ENCODE measurements at places on chromosomes 2 and 18. TPM values are rescaled to one million over a fixed set of nuclear protein-coding genes. Genes with fewer than 3 reads are reported as not detected.
A peak's percentile ranks its signal among the peaks of the same experiment; 100 is the strongest.

COL3A1 gene
- total RNA-seq = 2,500 TPM

- H3K4me1 ChIP-seq = peaks cover 20% of the 10 kb centered on the region
- DNase-seq = no peak
- H3K27ac ChIP-seq = no peak overlapping the region
- H3K36me3 ChIP-seq = no peaks in the 10 kb centered on the region
- H3K27me3 ChIP-seq = no peaks in the 10 kb centered on the region
- H3K4me3 ChIP-seq = no peak overlapping the region
Measured at GRCh38 chr2:63740943-63741342, 100.8 kb upstream of the UGP2 start.

KATNAL2 gene
- total RNA-seq = 8.0 TPM

KCNJ3 gene
- 0.06 TPM for total RNA-seq

DNA sequence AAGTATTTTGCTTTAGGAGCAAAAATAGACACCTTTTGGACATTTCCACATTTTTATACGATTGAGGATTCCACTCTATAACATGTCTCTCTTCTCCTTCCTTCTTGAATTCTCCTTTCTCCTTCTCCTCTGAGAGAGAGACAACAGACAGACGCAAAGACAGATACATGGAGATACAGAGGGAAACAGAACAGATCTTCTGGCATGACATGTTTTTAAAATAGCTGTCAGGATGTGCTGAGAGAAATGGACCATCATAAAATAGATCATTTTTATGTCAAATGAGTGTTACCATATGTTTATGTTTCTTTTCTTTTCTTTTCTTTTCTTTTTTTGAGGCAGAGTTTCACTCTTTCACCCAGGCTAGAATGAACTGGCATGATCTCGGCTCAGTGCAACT lies 44.4 kb upstream of the ZNF532 start:
- H3K4me1 ChIP-seq = no peaks in the 10 kb centered on the region
- no peak overlapping the region for H3K27ac ChIP-seq
- DNase-seq = no peak
- no peak overlapping the region for H3K4me3 ChIP-seq
- no peaks in the 10 kb centered on the region for H3K27me3 ChIP-seq
- H3K36me3 ChIP-seq = no peaks in the 10 kb centered on the region

RUFY4 gene
- 0.15 TPM for total RNA-seq

DNA sequence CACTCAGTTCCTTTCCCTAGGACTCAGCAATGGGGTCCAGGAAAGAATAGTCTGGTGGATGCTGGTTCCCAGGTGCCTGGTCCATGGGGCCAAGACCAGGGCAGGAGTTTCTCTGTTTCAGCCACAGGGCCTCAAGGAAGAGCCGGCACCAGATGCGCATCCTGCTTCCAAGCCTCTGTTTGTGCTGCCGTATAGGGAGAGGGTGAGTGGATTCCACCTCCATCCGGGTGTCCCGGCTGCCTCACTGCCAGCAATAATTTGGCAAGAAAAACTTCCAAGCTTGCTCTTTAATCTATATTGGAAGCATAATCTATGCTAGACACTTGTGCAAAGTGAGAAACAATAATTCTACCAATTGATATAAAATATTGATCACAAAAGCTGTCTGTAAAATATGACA lies 261.2 kb upstream of the HS6ST1 start:
- no peak overlapping the region for H3K4me3 ChIP-seq
- no peak overlapping the region for H3K27ac ChIP-seq
- H3K4me1 ChIP-seq = no peaks in the 10 kb centered on the region
- no peaks in the 10 kb centered on the region for H3K36me3 ChIP-seq
- H3K27me3 ChIP-seq = no peaks in the 10 kb centered on the region

SIX3 gene
- not detected for total RNA-seq

- DNase-seq = peak; percentile 78
- H3K4me3 ChIP-seq = no peak overlapping the region
- H3K36me3 ChIP-seq = no peaks in the 10 kb centered on the region
- H3K27ac ChIP-seq = no peak overlapping the region
Measured at GRCh38 chr18:46481048-46481846, 175.8 kb downstream of the LOXHD1 start.

DNA sequence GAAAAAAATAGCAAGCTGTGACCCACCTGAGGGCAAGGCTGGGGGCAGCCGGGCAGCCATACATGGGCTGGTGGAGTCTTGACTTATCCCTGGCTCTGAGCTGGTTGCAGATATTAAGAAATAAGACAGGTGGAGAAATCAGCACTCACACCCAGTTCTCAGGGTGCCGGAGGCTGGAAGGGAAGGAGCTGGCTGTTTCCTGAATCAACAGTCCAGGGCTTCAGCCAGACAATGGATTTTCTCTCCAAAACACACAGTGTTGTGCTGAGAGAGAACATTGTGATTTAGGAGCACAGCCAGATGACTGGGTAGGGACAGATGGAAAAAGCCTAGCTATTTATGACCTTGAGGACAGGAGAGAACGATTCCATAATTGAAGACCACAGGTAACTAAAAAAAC lies 208.8 kb downstream of the LDLRAD4 start:
- no peaks in the 10 kb centered on the region for H3K36me3 ChIP-seq
- H3K4me1 ChIP-seq = peaks cover 5% of the 10 kb centered on the region
- H3K4me3 ChIP-seq = no peak overlapping the region
- H3K27me3 ChIP-seq = no peaks in the 10 kb centered on the region
- no peak for DNase-seq

NOP58 gene
- total RNA-seq = 59.1 TPM

DNA sequence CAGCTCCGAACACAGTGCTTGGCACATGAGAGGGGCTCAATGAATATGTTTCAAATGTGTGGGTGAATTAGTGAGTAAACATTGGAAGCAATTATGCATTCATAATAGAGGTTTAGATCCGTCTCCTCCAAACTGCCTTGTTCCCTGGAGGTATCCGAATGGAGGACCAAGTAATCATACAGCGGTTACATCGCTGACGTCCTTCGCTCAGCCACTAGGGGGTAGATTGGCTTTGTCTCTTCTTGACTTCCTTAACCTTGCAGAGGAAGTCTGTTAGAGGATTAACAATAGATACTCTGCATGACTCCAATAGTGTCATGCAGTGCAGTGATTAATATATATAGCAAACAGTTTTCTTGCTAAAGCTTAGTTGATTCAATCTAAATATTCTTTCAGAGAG lies 517.0 kb downstream of the PTPRM start:
- peaks cover 2% of the 10 kb centered on the region for H3K36me3 ChIP-seq
- no peaks in the 10 kb centered on the region for H3K4me1 ChIP-seq
- H3K4me3 ChIP-seq = no peak overlapping the region
- no peak overlapping the region for H3K27ac ChIP-seq
- peak; percentile 57 for DNase-seq

DNA sequence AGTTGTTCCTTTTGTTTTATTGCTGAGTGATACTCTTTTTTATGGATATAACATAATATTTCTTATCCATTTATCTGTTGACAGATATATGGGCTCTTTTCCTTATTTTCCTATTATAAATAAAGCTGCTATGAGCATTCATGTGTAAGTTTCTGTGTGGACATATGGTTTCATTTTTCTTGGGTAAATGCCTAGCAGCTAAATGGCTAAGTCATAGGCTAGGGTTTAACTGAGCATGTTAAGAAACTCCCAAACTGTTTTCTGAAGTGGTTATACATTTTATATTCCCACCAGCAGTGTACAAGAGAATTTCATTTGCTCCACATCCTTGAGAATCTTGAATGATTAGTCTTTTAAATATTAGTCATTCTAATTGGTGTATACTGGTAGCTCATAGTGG lies 786.6 kb upstream of the CDH2 start:
- DNase-seq = no peak
- no peak overlapping the region for H3K27ac ChIP-seq
- no peaks in the 10 kb centered on the region for H3K4me1 ChIP-seq
- H3K36me3 ChIP-seq = no peaks in the 10 kb centered on the region
- no peaks in the 10 kb centered on the region for H3K27me3 ChIP-seq

- no peak for DNase-seq
- no peaks in the 10 kb centered on the region for H3K27me3 ChIP-seq
- no peak overlapping the region for H3K4me3 ChIP-seq
- H3K36me3 ChIP-seq = peaks cover 5% of the 10 kb centered on the region
- H3K4me1 ChIP-seq = no peaks in the 10 kb centered on the region
Measured at GRCh38 chr2:147934881-147935620, 85.5 kb downstream of the ORC4 start.

LRATD1 gene
- total RNA-seq = 23.0 TPM

SLC16A14 gene
- total RNA-seq = 8.2 TPM

DNA sequence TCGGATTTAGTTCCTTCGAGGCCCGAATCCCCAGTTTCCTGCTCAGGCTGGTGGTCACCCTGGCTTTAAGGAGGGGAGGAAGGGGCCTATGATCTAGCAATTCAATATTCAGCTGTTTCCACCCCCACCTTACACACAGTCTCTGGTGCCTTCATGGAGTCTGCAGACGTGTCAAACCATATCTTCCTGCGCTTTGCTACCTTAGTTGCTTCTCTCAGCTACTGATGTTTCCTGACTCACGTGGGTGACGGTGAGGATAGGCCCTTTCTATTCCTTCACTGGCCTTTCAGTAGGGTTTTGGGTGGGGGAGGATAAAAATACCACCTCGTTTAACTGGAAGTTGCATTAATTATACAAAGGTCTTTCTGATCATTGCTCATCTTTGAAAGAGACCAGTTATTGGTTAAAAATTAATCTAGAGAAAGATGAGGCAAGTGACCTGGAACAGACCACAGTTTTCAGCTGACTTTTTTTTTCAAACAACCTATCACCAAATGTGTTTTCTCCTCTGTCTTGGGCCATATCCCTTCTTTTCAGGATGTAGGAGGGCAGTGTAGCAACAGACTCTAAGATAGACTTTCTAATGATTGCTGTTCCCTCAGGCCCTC lies 49.7 kb downstream of the SH2D6 start:
- H3K4me1 ChIP-seq = peaks cover 2% of the 10 kb centered on the region
- H3K27me3 ChIP-seq = no peaks in the 10 kb centered on the region
- no peak for DNase-seq
- no peak overlapping the region for H3K4me3 ChIP-seq
- H3K36me3 ChIP-seq = no peaks in the 10 kb centered on the region

DNA sequence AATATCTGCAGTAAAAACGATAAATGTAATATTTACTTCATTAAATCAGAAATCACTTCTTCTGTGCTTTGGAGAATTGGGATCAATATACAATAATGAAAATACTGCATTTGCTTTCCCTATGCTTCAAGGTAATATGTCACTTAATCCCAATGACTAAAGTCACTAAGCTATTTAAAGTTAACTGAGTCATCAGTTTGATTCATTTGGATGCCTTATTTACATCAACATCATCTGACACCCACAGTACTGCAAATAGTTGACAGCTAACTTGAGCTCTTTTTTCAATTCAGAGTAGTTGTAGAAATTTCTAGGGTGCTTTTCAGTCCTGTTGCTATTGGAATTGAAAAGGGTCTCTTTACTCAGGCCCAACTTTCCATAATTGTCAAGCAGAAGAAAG lies 776.9 kb upstream of the FSHR start:
- no peak for DNase-seq
- H3K27ac ChIP-seq = no peak overlapping the region
- no peaks in the 10 kb centered on the region for H3K27me3 ChIP-seq
- no peaks in the 10 kb centered on the region for H3K36me3 ChIP-seq

DNA sequence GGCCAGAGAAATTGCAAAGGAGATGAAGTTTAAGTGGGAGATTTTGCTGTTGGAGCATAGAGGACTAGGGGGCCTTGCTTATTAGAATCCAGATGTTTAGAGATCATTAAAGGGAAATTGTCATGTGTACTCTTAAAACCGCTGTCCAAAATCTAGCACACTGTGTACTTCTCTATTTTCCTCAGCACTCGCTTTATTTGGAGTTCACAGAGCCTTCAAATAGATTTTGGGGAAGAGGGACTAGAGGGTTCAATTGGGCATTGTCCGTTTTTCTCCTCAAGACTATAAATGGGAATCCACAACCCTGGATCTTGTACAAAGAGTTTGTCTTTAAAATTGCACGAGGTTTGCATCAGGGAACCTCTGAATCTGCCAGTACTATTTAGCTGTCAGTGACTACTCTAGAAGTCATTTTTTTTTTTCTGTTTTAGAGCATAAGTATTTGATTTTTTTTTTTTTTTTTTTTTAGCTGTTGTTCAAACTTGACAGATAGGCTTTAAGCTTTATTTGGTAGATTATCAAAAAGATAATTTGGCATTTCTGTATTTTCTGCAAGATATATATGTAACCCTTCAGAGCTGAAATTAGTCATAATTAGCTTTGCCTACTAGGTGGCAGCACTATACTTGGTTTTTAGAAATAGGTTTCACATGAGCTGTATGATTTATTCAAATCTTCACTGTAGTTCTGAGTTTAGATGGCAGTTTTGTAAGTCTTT lies 14.2 kb downstream of the PMS1 start:
- H3K27me3 ChIP-seq = no peaks in the 10 kb centered on the region
- no peaks in the 10 kb centered on the region for H3K4me1 ChIP-seq
- no peak overlapping the region for H3K4me3 ChIP-seq
- DNase-seq = no peak
- no peak overlapping the region for H3K27ac ChIP-seq
- no peaks in the 10 kb centered on the region for H3K36me3 ChIP-seq

BOK gene
- 11.8 TPM for total RNA-seq

CCDC178 gene
- 1.1 TPM for total RNA-seq

DNA sequence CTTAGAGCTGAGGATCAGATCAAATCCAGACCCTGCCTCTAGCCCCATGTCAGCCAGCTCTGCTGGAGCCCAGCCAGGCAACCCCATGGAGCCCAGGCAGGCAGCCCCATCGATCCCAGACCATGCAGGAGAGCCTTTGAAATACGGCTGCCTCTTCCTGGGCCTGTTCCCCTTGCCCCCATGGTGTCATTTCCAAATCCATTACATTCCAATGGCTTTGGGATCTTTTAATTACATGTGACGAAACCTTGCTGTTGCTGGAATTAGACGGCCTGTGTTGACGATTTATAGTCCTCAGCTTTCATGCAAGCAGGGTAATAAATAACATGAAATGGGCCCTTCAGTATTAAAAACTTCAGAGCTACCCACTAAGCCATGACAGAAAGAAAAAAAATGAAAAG lies 75.8 kb upstream of the SLC14A2 start:
- no peak overlapping the region for H3K4me3 ChIP-seq
- no peaks in the 10 kb centered on the region for H3K36me3 ChIP-seq
- no peaks in the 10 kb centered on the region for H3K27me3 ChIP-seq
- H3K4me1 ChIP-seq = no peaks in the 10 kb centered on the region
- no peak for DNase-seq
- no peak overlapping the region for H3K27ac ChIP-seq

GAL3ST2 gene
- not detected for total RNA-seq

GRCh38 chr2:105795575-105795934 lies 50.8 kb downstream of the NCK2 start:
- no peaks in the 10 kb centered on the region for H3K36me3 ChIP-seq
- H3K4me1 ChIP-seq = peaks cover 27% of the 10 kb centered on the region
- no peaks in the 10 kb centered on the region for H3K27me3 ChIP-seq
- no peak for DNase-seq

DNA sequence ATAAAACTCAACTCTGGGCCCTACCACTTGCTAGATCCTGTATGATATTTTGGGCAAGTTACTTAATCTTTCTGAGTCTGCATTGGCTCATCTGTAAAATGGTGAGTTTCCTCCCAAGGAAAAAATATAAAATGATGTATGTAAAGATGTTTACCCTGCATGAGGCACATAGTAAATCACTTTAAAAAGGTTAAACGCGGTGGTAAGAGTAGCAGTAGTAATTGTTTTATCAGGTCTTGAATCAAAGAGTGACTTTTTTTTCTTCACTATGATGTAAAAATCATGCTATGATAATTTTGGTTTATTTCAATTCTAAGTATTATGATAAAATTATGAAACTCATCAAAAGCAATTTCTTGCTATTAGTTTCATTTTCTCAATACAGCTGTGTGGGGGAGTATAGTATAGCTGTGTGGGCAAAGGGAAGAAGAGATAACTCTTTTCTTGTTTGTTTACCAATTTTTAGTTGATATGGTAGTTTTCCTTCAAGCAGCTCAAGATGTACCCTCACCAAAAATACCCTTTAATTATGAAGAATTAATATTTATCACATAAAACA lies 10.7 kb downstream of the ARHGAP15 start:
- H3K27ac ChIP-seq = no peak overlapping the region
- H3K4me1 ChIP-seq = peaks cover 2% of the 10 kb centered on the region
- no peak for DNase-seq
- H3K36me3 ChIP-seq = no peaks in the 10 kb centered on the region
- H3K4me3 ChIP-seq = no peak overlapping the region
